ENCODE measurements at places on chromosomes 1 and 21.

- no peak for DNase-seq
Measured at GRCh38 chr1:8567146-8567545, 249.2 kb downstream of the SLC45A1 start.

DNA sequence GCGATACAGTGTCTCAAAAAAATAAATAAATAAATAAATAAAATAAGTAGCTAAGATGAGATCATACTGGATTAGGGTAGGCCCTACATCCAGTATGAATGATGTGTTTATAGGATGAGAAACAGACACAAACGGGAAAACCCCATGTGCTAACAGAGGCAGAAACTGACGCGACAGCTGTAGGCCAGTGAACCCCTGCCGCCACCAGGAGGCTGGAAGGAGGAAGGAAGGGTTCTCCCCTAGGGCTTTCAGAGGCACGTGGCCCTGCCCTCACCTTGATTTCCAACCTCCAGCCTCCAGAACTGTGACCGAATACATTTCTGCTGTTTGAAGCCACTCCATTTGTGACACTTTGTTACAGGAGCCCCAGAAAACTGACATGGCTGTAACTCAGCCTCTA, 38.5 kb downstream of the CHD5 start:
- no peak for DNase-seq

DNA sequence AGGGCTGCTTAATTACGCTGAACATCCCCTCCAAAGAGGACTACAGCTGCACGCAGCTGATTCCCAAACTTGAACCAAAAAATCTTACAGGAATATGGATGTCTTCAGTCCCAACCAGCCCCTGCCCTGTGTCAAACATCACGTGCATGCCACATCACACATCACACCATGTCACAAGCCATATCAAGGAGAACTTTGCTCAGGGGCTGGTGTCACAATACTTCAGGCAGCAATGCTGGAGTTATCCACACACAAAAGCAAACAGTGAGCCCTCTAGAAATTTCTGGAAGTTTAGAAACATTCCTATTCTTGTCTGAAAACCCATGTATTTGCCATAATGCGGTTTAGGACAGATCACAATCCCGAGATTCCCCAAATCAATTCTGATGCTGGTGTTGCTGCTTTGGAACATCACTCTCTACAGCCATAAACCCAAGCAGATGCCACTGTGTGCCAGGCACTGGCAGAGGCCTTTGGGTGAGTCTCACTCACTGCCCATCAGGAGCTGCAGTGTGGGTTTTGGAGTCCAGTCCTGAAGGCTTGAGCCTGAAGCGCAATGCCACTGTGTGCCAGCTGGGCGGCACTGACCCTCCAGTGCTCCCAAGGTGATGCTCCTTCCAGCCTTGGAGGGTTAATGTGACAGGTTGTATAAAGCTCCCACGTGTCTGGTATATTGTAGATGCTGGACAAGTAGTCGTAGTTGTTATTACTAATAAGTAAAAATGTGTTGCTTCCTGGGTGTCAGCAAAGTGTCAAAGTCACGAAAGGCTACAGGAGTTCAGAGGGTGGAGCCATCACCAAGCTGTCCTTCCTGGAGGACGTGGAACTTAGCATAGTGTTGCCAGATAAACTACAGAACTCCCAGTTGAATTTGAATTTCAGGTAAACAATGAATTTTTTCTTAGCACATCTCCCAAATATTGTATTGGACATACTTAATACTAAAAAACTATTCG, 20.1 kb upstream of the EFNA1 start:
- no peak for DNase-seq

- no peak for DNase-seq
Measured at GRCh38 chr1:211902624-211903291, 72.2 kb upstream of the LPGAT1 start.

GRCh38 chr1:75396745-75397144, 214.2 kb downstream of the SLC44A5 start:
- DNase-seq = no peak

- DNase-seq = peak; percentile 75
Measured at GRCh38 chr1:223363856-223364684, at the start of gene SUSD4. Gene SUSD4, minus strand, starts transcription at chr1:223364176. Its CDS starts 751 bp downstream, at chr1:223363425.

- no peak for DNase-seq
Measured at GRCh38 chr1:5947071-5947821, 45.0 kb downstream of the NPHP4 start.

- DNase-seq = no peak
Measured at GRCh38 chr1:42258218-42258617, 76.8 kb downstream of the FOXJ3 start.

DNA sequence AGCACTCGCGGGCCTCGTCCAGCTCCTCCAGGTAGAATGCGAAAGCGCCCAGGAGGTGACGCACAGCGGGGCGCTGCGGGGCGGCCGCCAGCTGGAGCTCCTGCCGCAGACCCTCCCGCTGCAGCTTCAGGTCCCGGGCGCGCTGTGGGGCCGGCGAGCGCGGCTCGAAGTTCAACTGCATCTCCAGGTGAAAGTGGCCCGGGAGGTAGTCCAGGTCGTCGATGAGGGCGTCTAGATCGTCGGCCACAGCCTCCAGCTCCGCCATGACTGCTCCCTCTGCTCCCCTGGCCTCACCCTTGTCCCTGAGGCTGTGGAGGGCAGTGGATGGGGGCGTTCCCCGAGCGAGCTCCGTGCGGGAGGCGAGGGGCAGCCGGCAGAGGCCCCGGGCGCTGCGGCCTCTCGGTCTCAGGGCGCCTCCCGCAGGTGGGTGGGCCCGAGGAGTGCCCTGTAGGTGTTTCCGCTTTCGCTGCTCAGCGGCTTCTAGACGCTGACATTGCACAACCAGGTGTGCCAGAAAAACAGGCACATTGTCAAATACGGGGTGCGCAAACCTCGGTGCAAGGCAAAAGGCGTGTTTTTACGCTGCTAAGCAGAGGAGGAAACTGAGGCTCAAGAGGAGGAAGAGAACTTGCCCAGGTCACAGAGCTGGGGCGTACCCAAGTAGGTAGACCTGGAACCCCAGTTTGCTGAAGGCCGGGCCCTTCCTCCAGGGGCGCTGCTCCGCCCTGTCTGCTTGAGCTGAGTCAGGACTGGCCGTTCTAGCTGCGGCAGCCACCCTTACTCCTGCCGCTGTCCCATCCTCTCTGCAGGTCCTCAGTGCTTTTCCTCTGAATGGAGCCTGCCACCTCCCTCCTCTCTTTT, at the start of gene TTC22:
TSS of gene TTC22 (minus strand) at position 425 of the 861 bp plus-strand sequence. CDS start at position 265, 160 bp downstream.
- DNase-seq = peak; percentile 50

- DNase-seq = no peak
Measured at GRCh38 chr1:179047636-179047997, 21.9 kb downstream of the FAM20B start.

GRCh38 chr1:108130794-108131193, 69.3 kb downstream of the SLC25A24 start:
- DNase-seq = no peak

- DNase-seq = no peak
Measured at GRCh38 chr21:44297525-44298290, 2.1 kb upstream of the PFKL start.

- DNase-seq = no peak
Measured at GRCh38 chr1:200889571-200889970, 5.1 kb upstream of the INAVA start.

- peak; percentile 26 for DNase-seq
Measured at GRCh38 chr21:17512253-17513213, at the start of gene CXADR. Gene CXADR, plus strand, starts transcription at chr21:17513043. Its CDS starts 87 bp downstream, at chr21:17513130.

DNA sequence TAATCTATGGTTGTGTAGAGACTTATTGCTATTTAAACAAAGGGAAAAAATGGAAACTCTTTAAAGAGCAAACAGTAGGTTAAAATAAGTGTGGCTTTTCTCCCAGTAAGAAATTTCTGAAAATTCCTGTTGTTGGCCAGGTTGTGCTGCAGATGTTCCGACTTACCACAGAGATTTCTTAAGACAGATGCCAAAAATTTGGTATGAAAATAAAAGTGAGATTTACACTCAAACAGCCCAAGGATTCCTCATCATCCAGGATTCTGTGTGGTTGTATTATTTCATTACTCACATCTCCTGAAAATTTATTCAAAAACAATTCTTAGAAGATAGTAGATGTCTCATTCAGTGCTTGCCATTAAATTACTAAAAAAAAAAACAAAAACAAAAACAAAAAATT, 296.7 kb upstream of the PTBP2 start:
- DNase-seq = no peak

DNA sequence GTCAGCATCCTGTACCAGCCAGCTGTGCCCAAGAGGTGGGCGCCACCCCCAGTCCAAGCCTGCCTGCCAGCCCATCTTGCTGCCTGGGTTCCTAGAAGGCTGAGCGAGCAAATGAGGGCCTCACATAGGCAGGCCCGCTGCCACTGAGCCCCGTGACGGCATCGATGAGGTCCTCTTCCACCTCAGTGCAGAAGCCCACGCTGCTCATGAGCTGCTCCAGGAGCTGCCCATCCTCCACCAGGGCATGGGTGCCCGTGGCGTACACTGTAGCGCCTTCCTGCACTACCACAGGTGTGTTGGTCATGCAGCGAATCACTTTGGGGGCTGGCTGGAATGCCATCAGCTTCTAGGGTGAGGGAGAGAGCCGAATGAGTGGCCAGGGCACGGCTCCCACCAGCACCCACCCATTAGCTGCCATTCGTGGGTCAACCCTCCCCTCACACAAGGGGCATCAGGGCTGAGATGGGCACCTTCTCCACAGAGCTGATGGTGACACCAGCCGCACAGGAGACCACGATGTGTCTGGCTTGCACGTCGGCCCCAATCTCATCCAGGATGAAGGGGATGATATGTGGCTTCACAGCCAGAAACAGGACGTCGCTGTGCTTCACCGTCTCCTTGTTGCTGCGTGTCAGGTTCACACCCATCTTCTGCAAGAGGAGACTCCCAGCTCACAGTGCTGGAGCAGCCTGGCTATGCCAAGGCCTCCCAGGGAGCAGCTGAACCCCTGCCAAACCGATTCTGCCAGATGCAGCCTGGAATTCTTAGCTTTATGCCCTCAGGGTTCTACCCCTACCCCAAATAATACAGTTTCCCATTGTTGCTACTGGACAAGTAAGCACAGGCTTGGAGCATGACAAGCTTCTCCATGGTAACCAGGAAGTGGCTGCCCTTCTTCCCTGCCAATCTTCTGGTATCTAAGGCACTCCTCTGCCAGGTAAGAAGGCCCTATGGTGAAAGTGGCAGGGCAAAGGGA, 2.0 kb downstream of the PYCR2 start:
- no peak for DNase-seq

DNA sequence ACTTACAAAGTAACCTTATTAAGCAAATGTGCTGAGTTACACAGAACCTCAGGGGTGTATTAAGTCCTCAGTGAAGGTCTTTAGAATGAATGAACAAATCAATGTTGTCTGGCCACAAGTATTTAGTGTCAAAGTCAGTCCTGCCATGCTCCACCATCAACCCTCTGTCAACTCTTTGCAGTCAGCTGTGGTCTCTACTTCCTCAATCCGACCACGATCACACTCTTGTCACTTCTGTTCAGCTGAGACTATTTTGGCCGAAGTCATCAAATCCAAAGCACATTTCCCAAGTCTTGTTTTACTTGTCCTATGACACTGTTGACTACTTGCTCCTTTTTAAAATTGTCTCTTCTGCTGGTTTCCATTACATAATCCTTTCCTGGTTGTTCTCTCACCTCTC, 173.5 kb downstream of the ST6GALNAC5 start:
- DNase-seq = no peak

DNA sequence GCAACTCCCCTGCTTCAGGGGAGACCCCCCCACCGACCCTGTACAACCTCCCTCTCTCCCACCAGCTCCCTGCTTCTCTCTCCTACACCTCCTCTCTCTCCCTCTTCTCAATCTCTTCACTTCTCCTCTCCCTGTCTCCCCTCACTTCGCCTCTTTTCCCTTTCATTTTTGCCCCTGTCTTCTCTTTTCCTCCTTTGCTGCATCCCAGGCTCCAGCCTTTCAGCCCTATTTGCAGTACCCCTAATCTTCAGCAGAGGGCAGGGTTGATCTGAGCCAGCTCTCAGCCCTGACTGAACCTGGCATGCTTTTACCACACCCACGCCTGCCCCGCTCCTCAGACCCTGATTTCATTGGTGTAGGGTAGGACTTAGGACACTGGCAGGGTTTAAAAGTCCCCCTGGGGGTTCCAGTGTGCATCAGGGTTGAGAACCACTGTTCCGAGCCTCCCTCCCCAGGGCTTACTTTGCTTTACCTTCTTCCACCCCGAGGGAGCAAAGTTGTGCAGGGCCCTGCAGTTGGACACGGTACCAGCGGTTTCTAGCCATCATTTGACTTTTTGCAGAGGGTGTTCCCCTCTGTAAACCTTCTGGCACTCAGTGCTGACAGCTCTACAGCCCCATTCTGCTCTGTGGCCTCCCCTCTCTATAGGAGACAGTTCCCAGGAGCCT, 67.3 kb upstream of the CNTN2 start:
- DNase-seq = no peak

DNA sequence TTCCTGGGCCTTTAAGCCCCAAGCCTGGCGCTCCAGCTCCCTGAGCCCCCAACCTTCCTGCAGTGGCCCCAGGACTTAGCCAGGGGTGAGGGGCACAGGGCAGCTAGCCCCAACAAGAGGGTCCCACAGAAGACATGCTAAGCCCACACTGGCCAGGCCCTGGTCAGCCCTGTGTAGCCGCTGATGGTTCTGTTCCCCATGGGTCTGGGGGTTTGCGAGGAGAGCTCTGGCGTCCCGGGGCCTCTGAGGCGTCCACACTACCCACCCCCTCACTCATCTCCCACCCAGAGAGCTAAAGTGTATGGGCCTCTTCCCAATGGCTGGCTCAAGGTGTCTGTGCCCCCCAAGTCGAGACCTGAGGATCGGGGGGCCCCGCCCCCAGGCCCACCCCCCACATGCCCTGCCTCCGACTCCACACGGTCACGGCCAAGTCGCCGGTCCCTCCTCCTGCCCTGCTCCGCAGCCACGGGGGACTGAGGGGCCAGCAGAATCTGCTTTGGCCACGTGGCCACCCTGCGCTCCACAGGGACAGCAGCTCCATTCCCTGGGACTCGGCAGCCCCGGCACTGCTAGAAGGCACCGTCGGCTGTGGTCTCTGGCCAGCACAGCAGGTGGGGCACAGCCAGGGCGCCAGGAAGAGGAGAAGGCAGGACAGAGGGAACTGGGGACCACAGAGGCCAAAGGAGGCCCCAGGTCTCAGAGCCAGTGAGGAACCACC, 7.8 kb downstream of the TNFRSF18 start:
- DNase-seq = no peak

- DNase-seq = no peak
Measured at GRCh38 chr1:115476616-115477015, 138.6 kb upstream of the NGF start.

GRCh38 chr21:45905196-45905595, 76.4 kb upstream of the COL6A1 start:
- no peak for DNase-seq

- DNase-seq = peak; percentile 35
Measured at GRCh38 chr1:109040989-109041620, 797 bp downstream of the WDR47 start.

DNA sequence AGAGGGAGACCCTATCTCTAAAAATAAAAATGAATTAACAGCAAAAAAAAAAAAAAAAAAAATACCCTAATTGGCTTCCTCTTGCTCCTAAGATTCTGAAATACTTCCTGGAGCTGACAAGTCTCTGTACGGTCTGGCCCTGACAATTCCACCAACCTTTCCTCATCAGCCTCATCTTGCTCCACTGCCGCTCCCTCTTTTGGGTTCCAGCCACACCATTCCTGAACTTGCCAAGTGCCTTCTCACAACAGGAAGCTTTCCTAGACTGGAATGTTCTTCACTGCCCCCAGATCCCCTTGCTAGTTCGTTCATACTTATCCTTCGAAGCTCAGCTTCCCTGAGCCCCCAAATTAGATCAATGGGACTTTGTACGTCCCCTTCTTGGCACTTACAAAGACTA, 37.0 kb downstream of the AKNAD1 start:
- DNase-seq = no peak

- no peak for DNase-seq
Measured at GRCh38 chr1:203219934-203220333, 9.5 kb downstream of the CHIT1 start.

- no peak for DNase-seq
Measured at GRCh38 chr1:70431317-70431716, 20.2 kb downstream of the CTH start.

- no peak for DNase-seq
Measured at GRCh38 chr1:99279525-99279924, 15.2 kb downstream of the PLPPR4 start.

All from activated naive CD4-positive, alpha-beta T cell (primary cell).